ENCODE measurements at places on chromosomes 16 and 17. TPM values are rescaled to one million over a fixed set of nuclear protein-coding genes. Genes with fewer than 3 reads are reported as not detected.

ALOXE3 gene
- 3.5 TPM for total RNA-seq

HOXB9 gene
- 40.1 TPM for total RNA-seq

KRTAP4-6 gene
- not detected for total RNA-seq

TMEM235 gene
- total RNA-seq = not detected

CBX2 gene
- 28.3 TPM for total RNA-seq

GRCh38 chr17:49995055-49995738 is at the start of gene DLX3:
DLX3 (minus strand) TSS chr17:49995224; CDS start chr17:49994998, 226 bp downstream.
- no peak for DNase-seq

DNA sequence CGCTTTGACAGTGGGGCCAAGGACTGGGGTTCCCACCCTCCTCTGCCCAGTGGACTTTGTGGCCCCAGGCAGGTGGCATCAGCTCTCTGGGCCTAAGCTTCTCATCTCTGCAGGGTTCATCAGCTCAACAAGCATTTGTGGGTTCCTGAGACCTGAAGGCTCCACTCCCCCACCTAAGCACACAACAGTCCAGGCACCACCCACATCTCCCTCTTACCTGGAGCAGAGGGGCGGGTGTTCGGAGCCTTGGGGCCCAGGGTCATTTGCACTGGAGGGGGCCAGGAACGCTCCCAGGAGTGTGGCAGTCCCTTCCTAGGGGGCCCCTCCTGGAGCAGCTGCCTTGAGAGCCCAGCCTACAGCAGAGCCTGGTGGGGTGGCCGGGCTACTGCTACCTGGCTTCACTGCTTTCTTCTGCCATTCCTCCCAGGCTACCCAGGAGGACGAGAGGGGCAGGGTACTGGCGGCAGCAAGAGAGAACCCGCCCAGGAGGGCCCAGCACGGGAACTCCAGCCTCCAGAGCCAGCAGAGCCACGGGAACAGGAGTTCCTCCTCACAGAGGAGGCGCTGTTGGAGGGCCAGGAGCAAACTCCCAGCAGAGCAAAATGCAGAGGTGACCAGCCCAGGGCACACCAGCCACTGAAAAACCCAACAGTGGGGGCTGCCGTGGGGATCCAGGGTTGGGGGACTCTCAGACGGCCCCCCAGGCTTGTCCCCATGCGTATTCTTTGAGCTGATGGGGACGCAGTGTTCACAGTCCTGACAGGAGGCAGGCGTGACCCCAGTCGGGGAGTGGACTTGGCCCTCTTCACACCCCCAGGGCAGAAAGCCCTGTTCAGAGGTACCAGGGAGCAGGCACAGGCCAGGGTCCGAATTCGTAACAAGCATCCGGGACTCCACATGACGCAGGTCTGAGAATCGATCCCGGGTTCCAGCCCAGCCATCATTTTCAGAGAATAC is 35.1 kb upstream of the SLC38A10 start:
- no peak for DNase-seq

- DNase-seq = no peak
These were observed 11.3 kb upstream of the MAPT start for GRCh38 chr17:45883063-45883462.

- no peak for DNase-seq
These were observed 28.3 kb upstream of the BHLHA9 start for GRCh38 chr17:1241929-1242328.

DNA sequence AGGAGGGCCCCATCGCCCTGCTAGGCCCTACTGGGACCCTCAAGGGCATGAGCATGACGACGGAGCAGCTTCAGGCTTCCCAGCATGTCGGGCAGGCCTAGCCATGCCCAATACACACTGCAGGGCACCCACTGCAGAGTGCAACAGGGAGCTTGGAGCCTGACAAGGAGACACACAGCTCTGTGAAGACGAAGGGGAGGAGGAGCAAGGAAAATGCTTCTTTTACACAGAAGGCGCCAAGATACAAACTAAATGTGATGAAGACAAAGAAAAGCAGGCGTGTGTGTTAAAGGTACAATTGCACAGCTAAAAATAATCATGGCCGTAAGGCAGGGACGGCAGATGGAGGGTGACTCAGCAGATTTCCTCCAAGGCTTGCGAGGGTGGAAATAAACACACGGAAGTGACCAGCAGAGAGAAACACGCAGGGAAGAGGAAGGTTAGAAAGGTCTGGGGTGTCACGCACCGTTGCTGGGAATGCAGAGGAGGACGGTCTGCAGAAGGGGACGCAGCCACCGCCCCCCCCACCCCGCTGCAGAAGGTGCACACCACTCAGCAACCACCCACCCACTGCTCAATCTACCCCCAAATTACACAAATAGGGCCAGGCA is 108.5 kb downstream of the ZNF778 start:
- DNase-seq = no peak

DNA sequence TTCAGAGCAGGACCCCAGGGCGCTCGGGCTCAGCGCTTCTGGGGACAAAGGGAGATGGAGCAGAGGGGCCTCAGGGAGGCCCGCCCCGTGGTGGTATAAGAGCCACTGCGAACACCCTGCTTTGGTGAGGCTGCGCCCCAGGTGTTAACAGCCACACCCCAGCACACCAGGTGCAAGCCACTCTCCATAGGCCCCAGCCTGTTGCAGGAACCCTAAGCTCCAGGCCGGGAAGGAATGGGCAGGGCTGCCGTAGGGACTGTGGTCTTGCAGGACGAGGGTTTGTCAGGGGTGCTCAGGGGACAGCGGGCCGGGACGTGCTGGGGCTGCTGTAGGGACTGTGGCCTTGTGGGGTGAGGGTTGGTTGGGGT is 17.0 kb upstream of the SSTR5 start:
- DNase-seq = no peak

DNA sequence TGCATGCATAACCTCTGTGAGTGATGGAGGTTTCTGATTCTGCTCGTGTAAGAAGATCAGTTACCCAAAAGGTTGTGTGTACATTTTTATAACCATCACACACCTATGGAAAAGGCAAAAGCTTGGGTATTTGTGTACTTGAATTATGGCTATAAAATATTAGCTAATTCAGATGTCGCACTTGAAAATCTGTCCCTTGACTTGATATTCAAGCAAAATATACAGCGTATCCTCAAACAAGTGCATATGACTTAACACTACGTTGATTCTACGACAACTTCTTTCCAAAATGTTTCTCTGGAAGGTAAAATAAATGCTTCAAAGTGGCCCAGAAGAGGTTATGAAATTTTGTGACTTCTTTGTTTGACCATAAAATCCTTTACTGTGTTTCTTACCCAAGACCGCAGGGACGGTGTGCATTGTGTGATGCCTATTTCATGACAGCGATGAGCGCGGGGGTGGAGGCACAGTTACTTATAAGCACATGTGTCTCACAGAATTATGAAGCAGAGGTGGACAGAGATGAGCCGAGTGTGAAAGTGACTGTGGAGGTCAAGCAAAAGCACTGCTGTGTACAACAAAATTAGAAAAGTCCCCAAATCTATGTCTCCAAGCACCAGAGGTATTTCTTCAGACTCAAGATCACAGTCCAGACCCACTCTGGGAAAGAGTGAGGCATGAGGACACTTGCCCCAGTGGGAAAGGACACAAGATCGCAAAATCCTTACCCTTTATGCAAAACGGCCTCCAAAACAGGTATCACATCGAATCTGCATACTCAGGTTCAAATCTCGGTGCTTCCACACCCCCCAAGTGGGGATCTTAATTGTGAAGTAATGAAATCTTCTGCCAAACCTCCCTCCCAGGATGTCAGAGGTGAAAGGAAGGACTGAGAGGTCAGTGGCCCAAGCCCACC is 4.1 kb upstream of the HOXB9 start:
- no peak for DNase-seq

- DNase-seq = no peak
These were observed 2.7 kb upstream of the PDE6G start for GRCh38 chr17:81659038-81659437.

GRCh38 chr16:58085584-58086251 is 43.5 kb downstream of the CFAP20 start:
- DNase-seq = no peak

DNA sequence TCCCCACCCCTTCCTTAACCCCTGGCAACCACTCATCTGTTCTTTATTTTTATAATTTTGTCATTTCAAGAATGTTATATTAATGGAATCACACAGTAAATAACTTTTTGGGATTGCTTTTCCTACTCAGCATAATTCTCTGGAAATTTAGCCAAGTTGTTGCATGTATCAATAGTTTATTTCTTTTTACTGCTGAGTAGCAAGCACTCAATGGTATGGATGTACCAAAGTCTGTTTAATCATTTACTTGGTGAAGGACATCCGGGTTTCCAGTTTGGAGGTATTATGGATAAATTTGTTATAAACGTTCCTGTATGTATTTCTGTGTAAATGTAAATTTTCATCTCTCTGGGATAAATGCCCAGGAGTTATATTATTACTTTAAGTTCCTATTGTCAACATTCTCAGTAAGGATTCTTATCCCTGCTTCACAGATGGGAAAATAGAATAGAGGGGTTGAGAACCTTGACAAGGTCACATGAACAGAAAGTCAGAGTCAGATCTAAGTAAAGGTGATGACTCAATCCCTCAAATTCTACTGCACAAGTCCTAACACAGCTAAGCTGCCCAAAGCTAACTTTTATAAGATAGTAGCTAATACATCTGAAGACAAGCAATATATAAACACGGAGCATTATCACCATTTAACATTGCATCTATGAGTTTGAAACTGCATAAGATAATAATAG is 62.4 kb upstream of the MTMR4 start:
- DNase-seq = no peak

DNA sequence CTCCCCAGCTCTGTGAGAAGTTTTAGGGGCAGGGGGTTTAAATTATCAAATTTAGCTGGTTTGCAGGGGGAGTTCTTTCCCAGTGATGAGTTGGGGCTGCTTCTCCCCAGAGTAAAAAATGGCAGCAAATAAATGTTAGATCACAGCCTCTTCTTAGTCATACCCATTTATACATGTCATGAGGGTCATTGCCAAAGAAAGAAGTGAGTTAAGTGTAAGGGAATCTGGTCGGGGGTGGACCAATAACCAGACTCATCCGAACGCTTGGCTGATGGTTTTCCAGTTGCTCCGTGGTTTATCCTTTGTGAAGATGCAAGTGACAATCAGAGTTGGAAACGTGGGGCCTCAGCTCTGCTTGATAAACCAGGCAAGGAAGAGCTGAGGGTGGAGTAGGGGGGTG is 87.1 kb downstream of the PLXDC1 start:
- DNase-seq = no peak

DNA sequence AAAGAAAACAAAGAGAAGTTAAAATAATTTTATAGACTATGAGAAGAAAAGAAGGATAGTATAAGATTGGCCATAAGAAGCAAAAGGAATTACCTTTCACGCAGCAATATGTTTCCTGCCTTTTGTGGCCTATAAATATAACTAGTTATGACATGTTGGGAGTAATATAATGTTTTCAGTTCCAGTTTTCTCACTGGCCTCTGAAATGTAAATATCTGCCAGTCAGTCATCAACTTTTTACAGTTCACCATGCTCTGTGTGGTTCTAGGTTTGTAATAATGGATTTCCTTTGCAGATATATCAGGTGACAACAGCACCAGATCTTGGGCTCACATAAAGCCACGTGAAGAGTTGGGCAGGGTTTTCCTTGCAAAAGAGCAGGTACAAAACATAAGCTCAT is 94.3 kb downstream of the ABCA8 start:
- no peak for DNase-seq

GRCh38 chr17:6996256-6997011 is 585 bp downstream of the ALOX12 start:
- no peak for DNase-seq

- no peak for DNase-seq
These were observed 1.8 kb upstream of the HOXB4 start for GRCh38 chr17:48579760-48580554.

DNA sequence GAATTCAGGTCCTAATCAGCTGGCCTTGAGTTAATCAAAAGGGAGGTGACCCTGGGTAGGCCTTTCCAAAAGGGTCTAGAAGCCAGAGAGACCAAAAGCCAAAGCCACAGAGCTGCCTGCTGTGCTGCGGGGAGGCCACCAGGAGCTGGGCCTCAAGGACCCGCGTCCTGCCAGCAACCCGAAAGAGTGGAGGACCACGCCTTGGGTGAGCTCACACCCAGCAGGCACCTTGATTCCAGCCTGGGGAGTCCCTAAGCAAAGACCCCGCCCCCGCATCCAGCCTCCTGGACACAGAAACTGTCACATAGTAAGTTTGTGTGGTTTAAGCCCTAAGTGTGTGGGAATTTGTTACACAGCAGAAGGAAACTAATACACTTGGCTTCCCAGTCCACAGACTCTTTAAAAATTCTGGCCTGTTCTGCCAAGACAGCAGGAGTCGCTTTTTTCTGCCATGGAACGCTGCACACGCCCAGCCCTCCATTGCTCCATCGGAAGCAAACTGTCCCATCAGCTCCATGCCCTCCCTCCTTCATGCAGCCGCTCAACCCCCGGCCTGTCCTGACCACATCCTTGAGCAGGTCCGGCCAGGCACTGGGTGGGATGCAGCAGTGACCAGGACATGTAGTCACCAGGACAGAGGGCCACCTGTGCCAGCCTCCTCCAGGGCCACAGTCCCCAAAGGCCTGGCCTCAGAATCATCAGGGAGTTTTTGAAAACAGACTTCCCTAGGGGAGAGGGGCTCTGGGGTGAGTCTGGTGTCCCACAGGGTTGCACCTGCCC is 20.9 kb upstream of the RASD1 start:
- DNase-seq = no peak

DNA sequence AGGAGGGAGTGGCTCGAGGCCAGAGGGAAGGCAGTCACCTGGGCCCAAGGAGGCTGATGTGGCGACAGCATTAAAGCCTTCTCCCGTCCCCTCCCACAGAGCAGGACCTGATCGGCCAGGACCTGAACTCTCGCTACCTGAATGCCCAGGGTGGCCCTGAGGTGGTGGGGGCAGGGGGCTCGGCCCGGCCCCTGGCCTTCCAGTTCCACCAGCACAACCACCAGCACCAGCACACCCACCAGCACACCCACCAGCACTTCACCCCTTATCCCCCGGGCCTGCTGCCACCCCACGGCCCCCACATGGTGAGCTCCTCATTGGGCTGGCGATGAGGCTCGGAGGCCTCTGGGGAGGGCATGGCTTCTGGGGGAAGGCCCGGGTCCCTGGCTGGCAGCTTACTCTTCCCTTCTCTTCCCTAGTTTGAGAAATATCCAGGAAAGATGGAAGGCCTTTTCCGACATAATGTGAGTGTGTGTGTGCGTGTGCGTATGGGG is 6.4 kb downstream of the FBRS start:
- no peak for DNase-seq

- DNase-seq = no peak
These were observed 27.5 kb downstream of the ASPA start for GRCh38 chr17:3503285-3503684.

GRCh38 chr16:10708969-10709368 is 14.2 kb upstream of the TEKT5 start:
- no peak for DNase-seq

- DNase-seq = no peak
These were observed 701 bp downstream of the JMJD6 start for GRCh38 chr17:76725580-76726230.

All from HCT116 (cell line).